ENCODE measurements at places on chromosomes 12 and 14.

GRCh38 chr12:104276273-104277131 lies 27.0 kb upstream of the EID3 start:
- peak; percentile 95 for DNase-seq

- no peak for DNase-seq
Observed at GRCh38 chr12:22372277-22372837, 37.9 kb upstream of the ST8SIA1 start.

GRCh38 chr14:74941676-74942097 lies 13.7 kb downstream of the PGF start:
- DNase-seq = no peak

DNA sequence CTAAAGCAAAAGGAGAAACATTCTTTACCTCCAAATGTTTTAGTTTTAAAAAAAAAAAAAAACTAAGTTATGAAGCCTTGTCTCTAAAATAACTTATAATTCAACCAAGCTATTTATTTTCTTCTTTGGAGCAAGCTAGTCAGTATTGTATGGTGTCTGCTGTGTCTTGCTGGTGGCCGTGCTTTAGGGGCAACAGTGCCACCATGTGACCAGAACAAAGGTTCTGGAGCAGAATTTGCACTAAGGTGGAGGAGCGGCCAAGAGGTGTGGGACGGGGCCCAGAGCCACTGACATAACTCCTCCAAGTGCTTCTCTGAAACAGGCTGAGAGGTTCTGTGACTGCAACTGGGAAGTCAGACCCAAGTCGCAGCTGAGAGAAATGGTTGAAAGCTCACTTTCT lies 4.5 kb downstream of the FICD start:
- no peak for DNase-seq

DNA sequence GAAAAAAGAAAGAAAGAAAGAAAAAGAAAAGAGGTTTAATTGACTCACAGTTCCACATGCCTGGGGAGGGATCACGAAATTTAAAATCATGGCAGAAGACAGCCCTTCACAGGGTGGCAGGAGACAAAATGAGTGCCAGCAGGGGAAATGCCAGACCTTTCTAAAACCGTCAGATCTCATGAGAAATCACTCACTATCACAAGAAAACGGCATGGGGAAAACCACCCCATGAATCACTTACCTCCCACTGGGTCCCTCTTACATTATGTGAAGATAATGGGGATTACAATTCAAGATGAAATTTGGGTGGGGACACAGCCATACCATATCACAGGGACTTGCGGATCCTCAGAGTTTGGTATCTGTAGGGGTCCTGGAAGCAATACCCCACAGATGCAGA lies 16.3 kb upstream of the EGLN3 start:
- DNase-seq = no peak

DNA sequence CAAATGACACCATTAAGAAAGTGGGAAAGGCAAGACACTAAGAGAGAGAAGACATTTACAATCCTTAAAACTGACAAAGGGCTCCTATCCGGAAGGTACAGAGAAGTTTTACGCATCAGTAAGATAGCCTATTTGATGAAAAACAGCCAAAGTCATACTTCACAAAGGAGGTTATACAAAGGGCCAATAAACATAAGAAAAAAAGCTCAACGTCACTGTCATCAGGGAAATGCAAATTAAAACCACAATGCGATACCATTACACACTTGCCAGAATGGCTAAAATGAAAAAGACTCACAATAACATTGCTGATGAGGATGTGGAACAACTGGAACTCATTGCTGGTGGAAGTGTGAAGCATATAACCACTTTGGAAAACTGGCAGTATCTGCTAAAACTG lies 168.6 kb upstream of the FAR2 start:
- no peak for DNase-seq

- DNase-seq = no peak
Observed at GRCh38 chr12:105992849-105993740, 145.7 kb downstream of the NUAK1 start.

GRCh38 chr12:101563212-101563611 lies 31.6 kb upstream of the MYBPC1 start:
- no peak for DNase-seq

GRCh38 chr12:121009741-121010140 lies 6.5 kb downstream of the C12orf43 start:
- no peak for DNase-seq

DNA sequence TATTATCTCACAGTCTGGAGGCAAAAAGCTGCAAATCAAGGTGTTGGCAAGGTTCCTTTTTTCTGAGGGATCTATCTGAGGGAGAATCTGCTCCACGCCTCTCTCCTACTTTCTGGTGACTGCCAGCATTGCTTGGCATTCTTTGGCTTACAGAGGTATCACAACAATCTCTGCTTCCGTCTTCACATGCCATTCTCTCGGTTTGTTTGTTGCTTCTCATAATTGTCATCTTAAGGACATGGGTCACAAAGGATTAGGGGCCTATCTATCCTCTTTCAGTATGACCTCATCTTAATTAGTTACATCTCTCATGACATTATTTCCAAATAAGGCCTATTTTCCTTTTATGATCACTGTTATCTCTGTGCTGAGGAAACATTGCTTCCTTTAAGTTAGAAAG lies 345.0 kb downstream of the FOXG1 start:
- DNase-seq = no peak

DNA sequence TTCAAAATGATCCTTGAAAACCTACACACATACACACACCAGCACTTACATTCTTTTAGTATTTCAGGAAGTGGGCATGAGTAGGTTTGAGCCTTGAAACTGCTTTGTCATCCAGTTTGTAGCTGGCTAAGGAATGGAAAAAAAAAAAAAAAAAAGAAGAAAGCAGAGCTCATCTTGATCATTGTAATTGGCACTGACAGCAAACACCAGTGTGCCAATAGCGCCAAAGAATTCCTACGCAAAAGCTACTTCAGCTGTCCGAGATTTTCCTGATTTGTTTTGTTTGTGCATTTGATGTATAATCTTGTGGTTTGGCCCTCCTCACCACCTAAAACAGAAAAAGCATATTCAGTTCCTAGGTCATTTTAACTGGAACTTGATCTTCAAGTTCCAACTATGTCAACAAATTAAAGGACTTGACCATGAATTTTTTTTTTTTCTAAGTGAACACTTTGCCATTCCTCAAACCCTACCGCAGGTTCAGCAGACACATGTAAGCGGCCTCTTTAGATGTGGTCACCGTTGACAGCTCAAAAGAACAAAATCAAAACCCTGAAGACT lies 57.3 kb downstream of the FLRT2 start:
- DNase-seq = peak; percentile 19

GRCh38 chr14:66982247-66982646 lies 207.0 kb upstream of the GARIN2 start:
- DNase-seq = no peak

DNA sequence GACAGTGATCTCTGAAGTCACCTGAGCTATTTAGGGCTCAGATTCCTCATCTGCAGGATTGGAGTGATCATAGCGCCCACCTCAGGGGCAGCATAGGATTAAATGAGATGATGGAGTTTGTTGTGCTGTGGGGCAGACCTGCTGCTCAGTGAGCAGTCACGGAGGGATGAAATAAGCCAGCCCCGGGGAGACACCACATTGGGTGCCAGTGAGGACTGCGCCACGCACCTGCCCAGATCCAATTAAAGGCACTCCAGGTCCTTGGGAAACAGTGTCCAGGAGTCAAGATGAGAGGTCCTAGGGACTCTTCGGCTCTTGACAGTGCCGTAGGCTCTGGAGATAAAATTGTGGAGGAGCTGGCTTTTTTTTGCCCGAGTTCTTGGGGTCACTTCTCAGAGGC lies 166.2 kb downstream of the ADGRD1 start:
- no peak for DNase-seq

DNA sequence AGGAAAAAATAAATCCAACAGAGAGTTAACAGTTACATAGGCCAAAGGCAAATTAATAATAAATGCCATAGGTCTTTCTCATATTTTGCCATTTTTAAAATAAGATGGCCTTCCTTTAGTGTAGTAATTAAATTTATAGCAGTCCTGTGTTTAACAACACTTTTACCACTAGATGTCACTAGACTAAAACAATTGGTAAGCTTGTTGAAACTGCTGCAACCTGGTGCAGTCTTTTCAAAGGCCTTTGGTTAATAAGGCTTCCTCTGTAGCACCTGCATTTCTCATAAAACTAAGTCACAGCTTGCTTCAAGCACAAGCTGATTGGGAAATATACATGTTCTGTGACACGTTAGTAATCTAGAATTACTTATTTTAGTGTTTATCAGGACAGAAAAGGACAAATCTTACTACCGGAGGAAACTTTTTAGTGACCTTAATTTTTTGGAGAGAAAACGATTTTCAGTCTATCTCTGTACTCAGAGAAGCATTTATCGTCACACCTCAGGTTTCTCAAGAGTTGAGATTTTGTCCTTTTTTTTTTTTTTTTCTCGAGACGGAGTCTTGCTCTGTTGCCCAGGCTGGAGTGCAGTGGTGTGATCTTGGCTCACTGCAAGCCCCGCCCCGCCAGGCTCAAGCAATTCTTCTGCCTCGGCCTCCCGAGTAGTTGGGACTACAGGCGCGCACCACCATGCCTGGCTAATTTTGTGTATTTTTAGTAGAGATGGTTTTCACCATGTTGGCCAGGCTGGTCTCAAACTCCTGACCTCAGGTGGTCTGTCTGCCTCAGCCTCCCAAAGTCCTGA lies 20.0 kb downstream of the BORCS5 start:
- DNase-seq = peak; percentile 17

- DNase-seq = peak; percentile 87
Observed at GRCh38 chr12:53746592-53747092, 5.1 kb downstream of the CISTR start.

- no peak for DNase-seq
Observed at GRCh38 chr14:21215130-21215878, 53.9 kb downstream of the HNRNPC start.

- DNase-seq = no peak
Observed at GRCh38 chr14:78508023-78508422, 337.9 kb downstream of the NRXN3 start.

GRCh38 chr12:113235976-113236375 lies 14.7 kb downstream of the TPCN1 start:
- no peak for DNase-seq

- DNase-seq = peak; percentile 69
Observed at GRCh38 chr14:88352698-88353097, 29.6 kb upstream of the KCNK10 start.

DNA sequence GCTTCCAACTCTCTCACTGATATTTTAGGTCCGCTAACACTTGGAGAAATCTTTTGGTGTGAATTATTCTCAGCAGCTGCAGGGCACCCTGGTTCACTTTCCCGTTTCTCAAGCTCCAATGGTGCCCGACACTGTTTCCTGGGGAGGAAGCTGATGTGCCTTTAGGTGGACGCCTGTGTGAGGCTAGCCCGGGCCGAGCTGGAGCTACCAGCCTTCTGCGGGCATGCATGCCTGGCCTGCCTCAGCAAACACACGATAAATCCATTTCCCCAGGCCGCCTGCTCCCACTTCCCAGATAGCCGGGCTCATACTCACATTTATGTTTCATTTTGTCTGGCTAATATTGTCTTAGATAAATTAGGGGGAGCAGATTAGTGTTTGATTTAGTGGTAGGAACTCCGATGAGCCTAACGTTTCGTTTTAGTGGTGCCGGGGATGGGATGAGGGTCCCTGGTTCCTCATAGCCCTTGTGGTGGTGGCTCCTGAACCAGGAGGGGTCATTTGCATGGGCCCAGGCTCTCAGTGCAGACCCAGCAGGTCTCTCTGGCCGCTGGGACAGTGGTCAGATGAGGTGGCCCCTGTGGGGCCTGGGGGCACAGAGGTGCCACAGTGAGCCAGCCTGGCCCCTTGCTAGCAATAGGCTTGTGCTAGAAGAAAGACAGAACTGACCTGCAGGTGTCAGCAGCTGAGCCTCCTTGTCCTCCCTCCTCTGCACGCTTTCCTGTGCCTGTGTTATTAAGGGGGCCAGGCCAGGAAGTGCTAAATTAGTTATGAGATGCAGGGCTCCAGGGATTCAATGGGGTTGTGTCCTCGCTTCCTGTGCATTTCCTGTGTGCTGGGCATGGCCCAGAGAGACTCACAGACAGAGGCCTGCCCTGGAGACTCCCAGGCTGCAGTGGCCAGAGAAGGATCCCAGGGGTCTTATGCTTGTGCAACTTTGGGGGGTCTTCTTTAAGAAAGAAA lies 88.3 kb downstream of the KIF26A start:
- no peak for DNase-seq

DNA sequence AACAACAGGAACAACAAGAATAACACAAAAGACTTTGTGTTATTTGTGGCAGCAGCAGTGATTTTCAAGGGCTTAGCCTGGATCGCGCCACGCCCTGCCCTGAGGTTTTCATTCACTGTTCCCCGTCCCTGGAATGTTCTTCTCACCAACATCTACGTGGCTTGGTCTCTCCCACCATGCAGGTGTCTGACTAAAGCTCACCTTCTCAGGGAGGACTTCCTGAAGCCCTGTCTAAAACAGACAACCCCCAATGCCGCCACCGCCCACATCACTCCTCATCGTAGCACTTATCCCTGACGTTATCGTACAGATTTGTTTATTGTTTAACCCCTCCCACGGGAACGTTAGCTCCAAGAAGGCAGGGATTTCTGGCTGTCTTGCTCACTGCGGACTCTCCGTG lies 40.4 kb downstream of the P2RX4 start:
- no peak for DNase-seq

DNA sequence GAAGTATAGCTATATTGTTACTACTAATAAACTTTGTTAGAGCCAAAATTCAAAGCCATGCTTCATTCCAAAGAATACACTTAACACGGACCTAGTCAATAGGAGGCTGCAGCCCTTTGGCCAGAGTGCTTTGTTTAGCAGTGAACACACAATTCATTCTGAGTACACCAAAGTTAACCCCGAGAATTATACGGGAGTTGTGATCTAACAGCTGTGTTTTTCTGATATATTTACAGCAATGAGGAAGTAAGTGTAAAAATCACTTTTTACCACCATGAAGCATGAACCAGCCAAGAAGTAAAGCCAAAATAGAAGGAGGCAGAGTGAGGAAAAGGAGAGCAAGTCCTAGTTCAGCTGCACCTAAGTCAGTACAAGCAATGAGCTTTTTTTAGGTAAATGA lies 156.8 kb upstream of the PDE3A start:
- no peak for DNase-seq

- no peak for DNase-seq
Observed at GRCh38 chr14:37697489-37698121, 102.2 kb downstream of the TTC6 start.

- DNase-seq = no peak
Observed at GRCh38 chr12:101174541-101174940, 35.5 kb downstream of the SLC5A8 start.

DNA sequence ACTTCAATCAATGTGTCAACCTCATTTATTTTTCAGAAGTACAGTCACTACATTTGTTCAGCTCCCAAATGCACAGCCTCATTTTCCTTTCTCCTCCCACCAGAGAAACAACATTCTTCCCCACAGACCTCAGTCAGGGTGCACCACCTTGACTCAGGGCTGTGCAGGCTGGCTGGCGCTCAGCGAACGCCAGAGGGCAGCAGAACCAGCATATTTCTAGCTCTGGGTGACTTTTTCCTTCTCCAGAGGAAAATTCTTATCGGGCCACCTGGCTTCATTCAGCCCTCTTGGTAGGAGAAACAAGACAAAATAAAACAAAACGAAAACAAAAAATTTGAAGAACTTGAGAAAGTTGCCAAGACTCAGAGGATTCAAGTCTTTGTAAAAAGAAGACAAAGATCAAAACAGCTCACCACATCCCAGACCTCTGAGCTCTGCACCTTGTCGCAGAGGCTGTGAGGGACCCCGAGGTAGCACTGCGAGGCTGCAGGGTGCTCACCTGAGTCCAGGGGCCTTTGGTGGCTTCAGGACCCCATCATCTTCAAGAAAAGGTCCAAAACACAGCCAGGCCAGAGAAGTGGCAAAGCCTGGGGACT lies 33.7 kb downstream of the PAH start:
- peak; percentile 54 for DNase-seq

GRCh38 chr14:76138119-76138757 lies 13.5 kb upstream of the GPATCH2L start:
- no peak for DNase-seq

Data from NCI-H187 (cell line).